HEK293T (cell line): ENCODE measurements at places on chromosomes 2 and 18.

GRCh38 chr18:55253814-55254213, 294.6 kb upstream of the CCDC68 start:
- DNase-seq, result no peak

- no peak for DNase-seq
Observed at GRCh38 chr2:152510621-152511020, 175.6 kb downstream of the FMNL2 start.

DNA sequence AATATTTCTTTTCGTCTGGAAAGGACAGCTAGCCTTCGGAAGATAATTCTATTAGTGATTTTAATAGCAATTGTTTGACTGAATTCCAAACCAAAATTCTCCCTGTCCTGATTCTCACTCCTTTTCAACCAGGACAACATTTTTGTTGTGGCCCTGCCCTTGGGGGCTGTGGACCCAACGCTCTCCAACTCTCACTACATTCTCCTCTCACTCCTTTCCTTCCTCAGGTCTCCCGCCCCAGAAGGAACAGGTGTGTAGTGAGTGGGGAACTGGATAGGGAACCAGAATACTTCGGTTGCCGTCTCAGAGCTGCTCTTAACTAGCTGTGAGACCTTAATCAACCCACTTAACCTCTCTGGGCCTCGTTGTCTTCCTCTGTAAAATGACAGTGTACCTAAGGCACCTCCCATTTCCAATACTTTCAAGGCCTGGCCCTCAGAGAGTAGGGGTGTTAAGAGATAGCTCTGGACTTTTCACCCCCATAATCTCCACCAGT, 638 bp upstream of the ADD2 start:
- DNase-seq, result no peak

DNA sequence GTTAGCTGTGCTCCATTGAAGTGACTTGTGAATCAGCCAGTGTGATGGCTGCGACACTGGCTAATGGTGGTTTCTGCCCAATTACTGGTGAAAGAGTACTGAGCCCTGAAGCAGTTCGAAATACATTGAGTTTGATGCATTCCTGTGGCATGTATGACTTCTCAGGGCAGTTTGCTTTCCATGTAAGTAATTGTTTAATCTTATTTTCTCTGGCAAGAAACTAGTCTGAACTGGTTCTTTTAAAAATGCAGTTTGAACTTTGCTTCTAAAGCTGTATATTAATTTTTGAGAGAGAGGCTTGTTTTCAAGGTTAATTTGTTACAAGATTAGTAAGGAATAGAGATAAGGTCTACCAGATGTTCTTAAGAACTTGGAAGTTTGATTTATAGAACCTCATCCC, 46.7 kb downstream of the GLS start:
- no peak for DNase-seq

DNA sequence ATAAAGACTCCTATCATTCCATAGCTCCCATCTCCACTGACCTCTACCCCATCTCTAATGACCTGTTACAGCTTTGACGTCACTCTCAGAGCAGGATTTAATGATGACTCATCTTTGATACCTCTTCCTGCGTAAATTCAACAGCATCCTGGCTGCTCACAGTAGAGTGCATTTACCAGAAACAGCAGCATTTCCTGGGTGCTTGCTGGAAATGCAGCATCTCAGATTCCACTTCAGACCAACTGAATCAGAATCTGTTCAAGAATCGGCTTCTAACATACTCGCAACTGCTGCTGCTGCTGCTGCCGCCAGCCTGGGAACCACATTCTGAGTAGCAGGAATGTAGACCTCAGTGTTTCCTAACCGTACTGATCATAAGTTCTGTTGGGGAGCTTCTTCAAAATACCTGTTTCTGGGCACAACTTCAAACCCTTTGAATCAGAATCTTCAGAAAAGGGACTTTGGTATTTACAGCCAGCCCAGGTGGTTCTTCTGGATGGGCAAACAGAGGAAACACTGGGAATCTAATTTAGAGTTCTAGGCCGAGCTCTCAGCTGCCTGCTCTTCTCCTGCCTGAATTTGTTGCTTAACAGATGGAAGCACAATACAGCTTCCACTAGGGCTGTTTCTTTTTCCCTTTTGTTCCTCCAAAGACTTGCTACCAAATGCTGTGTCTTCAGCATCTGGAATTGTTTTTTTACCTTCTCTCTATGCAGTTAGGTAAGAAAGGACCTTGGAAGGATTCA, 241.4 kb downstream of the NCKAP5 start:
- no peak for DNase-seq

DNA sequence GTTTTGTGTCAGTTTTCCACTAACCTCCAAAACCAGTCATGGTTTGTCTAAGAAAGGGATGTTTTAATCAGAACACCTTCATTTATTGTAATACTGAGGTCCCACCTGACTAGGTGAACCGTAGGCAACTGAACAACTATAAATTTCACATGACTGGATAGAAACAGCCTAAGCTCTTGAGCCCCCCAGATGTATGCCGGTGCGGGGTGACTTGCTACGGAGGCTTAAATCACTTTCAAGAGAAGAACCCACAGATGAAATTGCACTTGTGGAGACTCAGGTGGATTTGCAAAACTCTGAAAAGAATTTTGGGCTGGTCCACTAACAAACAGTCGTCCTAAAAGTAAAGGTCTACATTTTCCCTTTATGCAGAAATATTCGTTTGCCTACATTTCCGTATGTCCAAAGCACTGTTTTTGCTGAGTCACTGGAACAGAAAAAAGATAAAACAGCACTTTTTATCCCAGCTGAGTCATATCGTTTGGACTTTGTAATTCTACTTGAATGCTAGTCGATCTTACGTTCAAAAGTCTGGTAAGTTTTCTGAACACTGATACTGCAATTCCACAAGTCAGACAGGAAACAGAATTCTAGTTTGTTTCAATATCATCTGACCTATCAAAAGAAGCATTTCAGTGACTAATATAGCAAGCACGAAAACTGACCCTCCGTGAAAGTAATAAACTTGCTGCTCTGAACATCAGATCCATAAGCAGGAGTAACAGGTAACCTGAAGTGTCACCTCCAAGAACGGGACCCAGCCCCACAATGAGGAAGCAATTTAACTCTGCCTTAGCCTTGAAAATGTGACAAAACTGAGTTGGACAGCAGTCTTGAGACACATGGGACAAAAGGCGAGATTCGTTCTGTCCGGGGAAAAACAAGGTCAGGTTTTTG, 18.1 kb downstream of the ZNF516 start:
- no peak for DNase-seq

- no peak for DNase-seq
Observed at GRCh38 chr2:114025030-114025429, 135.1 kb downstream of the ACTR3 start.

- no peak for DNase-seq
Observed at GRCh38 chr18:25563346-25563745, 211.4 kb upstream of the ZNF521 start.

DNA sequence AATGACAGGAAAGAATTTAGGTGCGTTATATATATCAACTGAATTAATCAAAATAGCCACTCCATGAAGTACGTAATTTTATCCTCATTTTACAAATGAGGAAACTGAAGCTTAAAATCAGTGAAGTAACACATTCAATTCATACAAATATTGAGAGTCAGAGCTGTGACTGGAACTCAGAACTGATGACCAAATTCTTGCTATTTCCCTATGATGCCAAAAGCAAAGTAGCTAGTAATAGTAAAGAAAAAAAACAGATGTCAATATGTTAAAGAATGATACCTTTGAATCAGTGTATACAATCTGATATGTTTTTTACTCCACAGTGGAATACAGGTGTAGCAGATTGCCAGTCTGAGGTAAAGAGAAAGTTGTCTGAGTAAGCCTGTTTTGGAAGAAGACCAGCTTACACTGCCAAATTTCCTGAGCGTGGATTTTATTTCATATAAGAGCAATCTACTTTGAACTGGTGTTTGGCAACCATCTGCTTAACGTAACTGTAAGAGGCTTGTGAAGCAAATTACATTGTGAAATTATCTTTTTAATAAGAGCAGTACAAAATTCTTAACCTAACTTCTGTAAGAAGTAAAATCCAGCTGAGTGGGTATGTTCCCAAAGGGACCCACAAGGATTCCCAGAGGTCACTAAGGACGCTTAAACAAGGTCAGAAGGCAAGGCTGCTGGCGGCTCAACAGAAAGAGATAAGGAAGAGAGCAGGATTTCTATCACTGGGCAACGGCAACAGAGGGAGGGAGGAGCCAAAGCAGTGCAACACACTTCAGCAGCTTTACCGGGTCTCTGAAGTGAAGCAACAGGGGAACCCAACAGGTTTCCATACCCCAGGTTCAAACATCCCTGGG, 85.6 kb downstream of the IKZF2 start:
- DNase-seq, result peak; percentile 13

GRCh38 chr2:178530131-178530530, 49.9 kb downstream of the PLEKHA3 start:
- no peak for DNase-seq

DNA sequence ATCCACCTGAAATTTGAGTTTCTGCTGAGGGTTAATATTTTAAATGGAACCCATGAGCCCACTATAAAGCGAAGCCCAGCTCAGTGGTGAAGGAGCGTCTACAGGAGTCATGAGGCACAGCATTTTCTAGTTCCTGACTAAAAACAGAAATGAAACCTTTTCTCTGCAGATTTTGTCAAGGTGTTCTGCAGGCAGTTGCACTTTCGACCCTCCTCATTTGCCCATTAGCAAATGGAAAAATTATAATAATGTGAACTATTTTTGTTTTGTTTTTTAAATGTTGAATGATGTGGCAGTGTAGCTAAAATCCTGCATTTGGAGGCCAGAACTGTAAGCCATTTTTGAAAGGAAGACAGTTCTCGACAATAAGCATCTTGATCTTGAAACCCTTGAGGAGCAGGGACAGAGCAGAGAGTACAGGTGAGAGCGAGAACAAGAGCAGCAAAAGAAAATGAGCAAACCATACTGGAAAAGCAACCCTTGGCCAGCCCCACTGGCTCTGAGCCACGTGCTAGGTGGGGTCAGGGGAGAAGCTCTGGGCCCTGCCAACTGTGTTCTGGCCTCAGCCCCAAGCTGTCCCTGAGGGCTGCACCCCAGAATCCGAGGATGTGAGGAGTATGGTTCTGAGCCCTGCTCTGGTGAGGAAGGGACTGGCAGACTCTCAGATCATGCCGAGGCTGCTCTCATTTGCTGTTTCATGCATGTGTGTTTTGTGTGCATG, 26.4 kb upstream of the COPS8 start:
- DNase-seq, result no peak

GRCh38 chr2:143577489-143577888, 448.3 kb downstream of the ARHGAP15 start:
- no peak for DNase-seq

DNA sequence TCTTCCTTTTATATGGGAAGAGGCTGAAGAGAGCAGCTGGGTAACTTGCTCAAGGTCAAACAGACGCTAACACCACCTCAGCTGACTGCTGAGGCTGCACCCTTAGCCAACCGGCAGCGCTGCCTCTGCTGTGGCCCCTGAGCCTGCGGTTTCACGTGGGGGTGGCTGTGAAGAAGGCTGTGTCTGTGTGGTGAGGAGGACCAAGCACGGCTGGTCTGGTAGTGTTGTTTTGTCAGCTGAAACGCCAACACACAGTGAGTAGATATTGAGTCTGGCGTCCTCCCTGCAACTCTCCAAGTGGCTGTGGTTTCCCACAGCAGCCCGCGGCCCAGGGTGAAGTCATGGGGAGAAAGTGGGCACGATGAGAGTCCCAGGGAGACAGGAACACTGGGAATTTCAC, 69.6 kb downstream of the THNSL2 start:
- DNase-seq, result no peak
